ENCODE measurements at places on chromosomes 2 and 18.

- no peak for DNase-seq
Observed at GRCh38 chr2:158113741-158114295, 12.1 kb downstream of the UPP2 start.

- no peak for DNase-seq
Observed at GRCh38 chr2:95076705-95077529, 44.7 kb downstream of the MRPS5 start.

GRCh38 chr2:121809607-121810006, 54.2 kb downstream of the TSN start:
- DNase-seq = no peak

GRCh38 chr2:84516234-84516986, at the start of gene DNAH6:
TSS of gene DNAH6 (plus strand) at chr2:84516498. CDS start at chr2:84517827, 1,329 bp downstream.
- DNase-seq = peak; percentile 91

GRCh38 chr2:229170916-229171315, 100.2 kb downstream of the PID1 start:
- DNase-seq = no peak

- DNase-seq = no peak
Observed at GRCh38 chr2:74816540-74817303, 17.2 kb upstream of the HK2 start.

DNA sequence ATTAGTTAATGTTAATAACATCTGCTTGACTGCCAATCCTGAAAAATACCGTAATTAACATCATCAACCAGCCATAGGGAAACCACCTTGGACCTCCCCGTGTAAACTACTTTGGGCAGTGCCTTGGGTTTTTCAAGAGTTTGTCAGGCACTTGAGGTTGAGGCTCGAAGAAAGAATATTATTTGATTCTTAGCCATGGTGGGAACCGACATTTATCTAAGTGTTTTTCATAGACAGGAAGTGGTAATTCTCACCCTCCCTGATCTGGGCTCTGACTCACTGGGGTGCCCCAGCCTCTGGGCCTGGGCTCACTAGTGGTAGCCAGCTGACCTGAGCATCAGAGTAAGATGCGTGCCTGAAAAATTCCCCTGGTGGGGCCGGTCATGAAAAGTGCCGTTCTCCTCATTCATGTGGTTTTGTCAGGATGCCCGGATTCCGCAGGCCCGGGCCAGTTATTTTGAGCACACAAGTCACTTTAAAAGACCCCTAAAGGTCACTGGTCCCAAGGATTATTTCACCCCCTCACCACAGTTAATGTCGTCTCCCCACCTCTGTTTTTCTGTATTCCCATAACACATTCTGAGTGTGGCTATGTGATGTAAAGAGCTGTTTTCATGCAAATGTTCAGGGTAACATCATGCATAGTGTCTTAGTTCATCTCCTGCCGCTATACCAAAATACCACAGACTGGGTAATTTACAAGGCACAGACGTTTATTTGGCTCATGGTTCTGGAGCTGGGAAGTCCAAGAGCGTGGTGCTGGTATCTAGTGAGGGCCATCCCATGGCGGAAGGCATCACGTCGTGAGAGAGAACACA, 21.6 kb upstream of the SPATA3 start:
- DNase-seq = no peak

GRCh38 chr2:121089166-121089510, 195.9 kb downstream of the TFCP2L1 start:
- no peak for DNase-seq

DNA sequence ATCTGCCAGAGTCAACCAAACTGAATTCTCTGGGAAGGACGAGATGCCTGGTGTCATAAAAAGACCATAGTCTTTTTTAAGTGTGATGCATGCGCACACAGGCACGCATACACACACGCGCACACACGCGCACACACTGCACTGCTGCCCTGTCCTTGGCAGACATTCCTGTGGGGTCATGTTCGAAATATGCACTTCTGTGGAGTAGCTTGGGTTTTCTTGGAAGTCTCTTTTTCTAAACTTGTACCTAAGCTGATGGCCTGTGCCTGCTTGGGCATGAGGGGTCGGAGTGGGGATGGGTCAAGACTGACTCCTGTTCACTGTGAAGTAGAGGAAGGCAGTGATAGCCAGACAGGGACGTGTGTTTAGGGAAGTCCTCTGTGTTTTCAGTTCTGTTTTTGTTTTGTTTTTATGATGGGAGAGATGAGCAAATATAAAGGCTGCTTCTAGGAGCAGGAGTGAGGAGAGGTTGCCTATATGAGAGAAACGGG, 4.0 kb upstream of the RMC1 start:
- DNase-seq = no peak

DNA sequence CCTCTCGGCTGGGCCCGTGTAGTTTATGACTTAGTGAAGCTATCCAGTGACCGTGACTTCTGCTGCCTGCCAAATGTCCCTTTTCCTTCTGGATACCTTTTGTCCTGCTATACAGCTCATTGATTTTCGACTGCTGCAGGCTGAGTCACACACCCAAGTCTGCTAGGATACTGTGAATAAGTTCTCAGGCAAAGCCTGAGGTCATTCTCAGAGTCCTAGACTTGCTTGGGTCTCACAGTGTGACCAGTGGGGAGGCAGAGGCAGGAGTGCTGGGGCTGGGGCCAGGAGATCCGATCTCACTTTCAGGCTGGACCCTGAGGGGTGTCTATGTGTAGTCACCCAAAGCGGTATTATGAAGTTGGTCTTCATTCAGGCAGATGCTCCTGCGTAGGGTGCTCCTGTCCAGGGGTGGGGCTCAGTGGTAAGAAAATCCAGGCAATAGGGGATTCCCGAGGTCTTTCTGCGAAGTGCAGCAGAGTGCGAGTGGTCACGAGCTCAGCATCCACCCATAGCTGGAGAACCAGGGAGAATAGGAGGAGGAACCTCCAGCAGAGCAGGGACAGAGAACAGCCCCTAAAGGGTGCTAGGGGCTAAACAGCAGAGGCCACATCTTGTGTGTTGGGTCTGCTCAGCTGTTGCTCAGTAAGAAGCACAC, 268.6 kb upstream of the NCKAP5 start:
- DNase-seq = no peak

DNA sequence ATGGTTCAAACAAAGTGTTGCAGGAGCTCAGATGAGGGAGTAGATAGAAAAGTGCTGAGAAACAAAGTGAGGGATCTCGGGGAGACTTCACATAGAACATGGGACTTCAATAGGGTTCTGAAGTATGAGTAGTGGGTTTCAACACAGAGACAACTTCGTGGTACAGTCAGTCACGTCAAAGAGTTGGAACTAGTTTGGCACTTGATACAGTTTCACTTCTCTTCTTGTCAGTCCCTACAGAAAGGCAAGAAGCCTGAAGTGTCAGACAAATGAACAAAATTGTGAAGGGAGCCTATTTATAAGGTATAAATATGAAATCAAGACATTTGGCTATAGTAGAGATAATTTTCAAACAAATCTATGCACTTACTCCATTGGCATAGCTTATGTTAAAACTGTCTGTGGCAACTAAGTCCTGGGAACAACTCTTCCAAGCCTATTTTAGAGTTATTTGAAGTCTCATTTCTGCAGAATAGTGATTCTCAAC, 338.0 kb downstream of the TDRD15 start:
- DNase-seq = no peak

DNA sequence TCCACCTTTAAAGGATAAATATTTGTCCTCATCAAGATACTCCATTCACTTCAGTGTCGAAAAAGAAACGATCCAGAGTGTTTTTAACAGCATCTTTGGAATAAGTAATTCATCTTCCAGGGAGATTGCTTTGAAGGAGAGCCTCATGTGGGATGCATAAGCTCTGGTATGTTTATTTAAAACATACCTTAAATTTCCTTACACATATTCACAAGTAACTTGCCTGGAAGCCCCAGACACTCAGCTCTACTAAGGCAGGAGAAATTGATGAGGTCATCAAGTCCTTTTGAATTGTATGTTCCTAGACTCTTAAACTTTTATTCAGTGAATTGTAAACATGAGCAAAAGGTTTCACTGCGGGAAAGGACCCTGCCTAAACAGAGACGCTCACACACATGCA, 103.0 kb downstream of the CDK15 start:
- no peak for DNase-seq

GRCh38 chr2:73979021-73979420, 5.7 kb upstream of the TET3 start:
- DNase-seq = no peak

DNA sequence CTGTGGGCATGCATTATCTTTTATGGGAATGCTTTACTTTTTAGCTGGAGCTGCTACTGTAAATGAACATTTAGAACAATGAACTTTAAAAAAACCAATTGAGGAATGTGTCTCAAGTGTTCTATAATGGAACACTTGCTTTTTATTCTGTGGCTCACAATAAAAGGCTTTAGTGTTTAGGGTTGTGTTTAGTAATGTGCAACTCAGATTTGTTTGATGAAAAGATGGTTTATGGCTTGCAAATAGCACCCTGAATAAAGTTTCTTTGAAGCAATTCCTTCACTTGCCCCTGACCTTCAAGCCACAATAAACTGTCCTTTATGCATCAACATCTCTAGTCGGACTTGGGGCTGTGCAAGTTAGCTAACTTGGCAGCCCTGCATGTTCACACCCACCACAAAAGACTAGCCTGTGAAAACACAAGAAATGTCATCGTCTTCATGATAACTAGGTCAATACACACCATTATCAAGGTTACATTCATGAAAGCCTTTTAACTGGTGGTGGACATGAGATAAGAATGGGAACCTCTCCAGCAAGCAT, 98.7 kb downstream of the MYO1B start:
- DNase-seq = no peak

Data from iPS DF 19.7 (cell line).